ENCODE measurements at places on chromosomes 6 and 20.
A peak's percentile ranks its signal among the peaks of the same experiment; 100 is the strongest.

DNA sequence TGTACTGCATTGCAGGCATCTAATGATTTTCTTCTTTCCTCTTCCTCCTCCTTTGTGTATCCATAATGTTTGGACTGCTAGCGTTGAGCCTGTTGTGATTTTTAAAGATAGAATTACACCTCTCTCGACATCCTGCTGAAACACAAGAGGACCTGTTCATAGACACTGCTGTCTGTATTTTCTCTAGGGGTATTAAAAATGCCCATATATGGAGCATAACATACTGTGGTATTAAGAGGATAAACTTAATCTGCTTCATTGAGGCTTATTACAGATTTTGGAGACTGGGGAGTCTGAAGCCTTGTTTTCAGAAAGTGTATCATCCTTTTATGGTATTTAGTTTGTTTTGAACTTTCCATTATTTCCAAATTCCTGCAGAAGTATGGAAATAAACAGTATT is 414.3 kb downstream of the CDKAL1 start:
- DNase-seq, result peak; percentile 92

DNA sequence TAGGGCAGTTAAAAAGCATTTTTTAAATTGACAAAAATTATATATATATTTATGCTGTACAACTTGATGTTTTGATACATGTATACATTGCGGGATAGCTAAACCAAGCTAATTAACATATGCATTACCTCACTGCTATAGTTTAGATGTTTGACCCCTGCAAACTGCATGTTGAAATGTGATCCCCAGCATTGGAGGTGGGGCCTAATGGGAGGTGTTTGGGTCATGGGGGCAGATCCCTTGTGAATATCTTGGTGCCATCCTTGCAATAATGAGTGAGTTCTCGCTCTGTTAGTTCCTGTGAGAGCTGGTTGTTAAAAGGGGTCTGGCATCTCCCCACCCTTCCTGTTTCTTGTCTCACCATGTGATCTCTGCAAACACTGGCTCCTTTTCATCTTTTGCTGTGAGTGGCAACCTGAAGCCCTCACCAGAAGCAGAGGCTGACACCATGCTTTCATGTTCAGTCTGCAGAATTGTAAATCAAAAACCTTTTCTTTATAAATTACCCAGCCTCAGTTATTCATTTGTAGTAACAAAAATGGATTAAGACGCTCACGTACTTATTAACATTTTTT is 111.8 kb downstream of the MCHR2 start:
- DNase-seq, result no peak

GRCh38 chr20:15317546-15318232 is 980.3 kb upstream of the FLRT3 start:
- DNase-seq, result no peak

- DNase-seq, result no peak
Measured at GRCh38 chr6:158021814-158022748, 40.4 kb downstream of the SYNJ2 start.

DNA sequence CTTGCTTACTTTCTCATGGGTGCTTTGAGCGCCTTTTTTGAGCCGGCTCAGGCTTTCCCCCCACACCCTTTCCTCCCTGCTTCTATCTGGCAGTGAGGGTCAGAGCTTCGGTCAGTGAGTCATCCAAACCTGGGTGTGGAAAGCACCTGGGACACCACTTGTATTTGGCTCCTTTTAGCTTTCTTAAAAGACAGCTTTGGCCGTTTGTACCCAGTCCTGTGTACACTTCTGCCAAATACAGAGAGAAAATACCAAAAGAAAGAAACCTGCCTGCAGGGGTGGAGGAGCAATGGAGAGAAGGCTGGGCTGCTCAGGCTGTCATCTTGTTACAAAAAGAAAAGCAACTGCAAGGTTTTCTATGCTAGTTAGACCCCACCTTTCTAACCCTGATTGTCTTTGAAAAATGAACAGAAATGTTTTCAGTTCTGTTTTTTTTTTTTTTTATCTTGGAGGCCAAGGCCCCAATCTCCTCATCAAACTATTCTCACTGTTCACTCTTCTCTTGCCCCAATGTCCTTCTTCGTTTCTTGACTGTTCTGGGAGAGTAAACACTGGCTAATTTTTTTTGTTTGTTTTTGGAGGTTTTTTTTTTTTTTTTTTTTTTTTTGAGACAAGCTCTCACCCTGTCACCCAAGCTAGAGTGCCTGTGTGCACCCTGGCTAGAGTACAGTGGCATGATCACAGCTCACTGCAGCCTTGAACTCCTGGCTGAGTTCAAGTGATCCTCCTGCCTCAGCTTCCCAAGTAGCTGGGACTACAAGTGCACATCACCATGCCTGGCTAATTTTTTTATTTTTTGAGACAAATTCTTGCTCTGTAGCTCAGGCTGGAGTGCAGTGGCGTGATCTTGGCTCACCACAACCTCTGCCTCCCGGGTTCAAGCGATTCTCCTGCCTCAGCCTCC is 76.4 kb downstream of the SSR1 start:
- no peak for DNase-seq

- no peak for DNase-seq
Measured at GRCh38 chr6:15561447-15562199, 101.2 kb downstream of the DTNBP1 start.

DNA sequence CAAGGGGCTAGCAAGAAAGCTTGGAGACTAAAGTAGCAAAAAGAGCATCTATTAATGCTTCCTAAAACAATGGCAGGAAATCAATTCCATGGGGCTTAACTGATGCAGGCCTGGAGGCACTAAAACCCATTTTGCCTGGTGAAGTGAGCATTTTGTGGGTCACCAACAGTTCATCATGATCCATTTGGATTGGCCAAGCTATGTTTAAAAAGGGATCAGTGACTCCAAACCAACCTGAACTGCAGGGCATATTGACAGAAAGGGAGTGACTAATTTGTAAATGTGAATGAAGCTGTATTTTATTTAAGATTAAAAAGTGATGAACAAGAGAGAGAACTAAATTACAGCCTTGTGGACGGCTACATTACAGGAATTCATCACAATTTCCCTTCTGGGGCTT is 132.0 kb downstream of the PCSK2 start:
- no peak for DNase-seq

DNA sequence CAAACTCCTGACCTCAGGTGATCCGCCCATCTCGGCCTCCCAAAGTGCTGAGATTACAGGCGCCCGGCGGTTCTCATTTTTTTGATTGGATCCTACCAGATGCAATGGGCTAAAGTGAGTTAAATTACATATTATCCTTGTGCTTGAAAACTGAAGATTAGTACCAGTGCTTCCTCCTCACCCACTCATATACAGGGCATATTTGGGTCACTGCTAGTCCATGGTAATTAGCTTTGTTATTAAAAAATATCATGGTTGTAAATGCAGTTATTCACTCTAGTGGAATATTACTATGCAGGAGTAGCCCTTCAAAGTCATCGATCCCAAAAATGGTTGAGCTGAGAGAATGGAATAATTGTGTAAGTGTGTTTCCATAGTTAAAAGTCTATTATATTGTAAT is 26.5 kb downstream of the ZNF292 start:
- no peak for DNase-seq

- no peak for DNase-seq
Measured at GRCh38 chr6:17482711-17483110, 89.3 kb downstream of the CAP2 start.

DNA sequence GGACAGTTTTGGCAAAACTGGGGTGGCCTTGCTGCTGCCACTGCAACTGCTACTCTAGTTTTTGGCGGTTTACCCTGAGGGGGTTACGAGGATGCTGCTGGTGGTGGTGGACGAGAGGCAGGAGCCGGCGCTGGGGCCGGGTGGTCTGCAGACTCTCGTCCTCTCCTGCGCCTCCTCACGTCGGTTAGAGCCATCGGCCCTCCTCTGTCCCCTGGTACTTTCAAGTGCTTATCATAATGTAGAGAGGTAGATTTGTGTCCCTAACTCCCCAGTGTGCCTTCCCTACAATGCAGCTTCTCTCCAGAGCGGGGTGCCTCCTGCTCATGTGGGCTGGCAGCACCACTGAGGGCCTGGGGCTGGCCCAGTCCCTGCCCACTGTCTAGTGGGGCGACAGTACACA is 25.9 kb downstream of the PNLDC1 start:
- DNase-seq, result no peak

DNA sequence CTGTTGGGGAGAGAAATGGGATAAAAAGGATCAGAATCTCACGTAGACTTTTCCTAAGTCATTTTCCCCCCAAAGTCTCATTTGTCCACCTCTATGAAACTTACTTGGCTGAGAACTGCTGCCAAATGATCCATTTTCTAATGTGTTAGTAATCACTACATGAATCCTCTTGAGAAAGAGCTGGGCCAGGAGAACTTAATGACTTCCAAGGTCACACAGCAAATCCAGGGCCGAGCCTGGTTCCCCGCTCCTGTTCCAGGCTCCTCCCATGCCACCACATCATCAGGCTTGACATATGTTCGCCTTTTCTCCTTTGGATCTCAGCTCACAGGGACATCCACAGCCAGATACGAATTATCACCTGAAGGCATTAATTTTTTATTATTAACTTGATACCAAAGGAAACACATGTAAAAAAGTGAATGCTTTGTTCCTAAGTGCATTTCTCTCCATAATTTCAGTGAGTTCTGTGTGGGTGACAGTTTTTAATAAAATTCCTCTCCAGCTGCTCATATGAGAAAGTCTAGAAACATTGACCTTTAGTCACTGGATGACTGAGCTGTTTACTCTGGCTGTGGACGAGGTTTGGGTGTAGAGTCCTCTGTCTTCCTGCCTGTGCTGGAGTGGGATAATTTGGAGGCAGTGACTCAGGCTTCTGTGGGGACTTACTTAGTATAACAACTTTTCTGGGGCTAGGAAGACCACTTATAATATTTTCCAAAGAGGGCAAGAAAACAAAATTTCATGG is 276.3 kb downstream of the PAX1 start:
- no peak for DNase-seq

DNA sequence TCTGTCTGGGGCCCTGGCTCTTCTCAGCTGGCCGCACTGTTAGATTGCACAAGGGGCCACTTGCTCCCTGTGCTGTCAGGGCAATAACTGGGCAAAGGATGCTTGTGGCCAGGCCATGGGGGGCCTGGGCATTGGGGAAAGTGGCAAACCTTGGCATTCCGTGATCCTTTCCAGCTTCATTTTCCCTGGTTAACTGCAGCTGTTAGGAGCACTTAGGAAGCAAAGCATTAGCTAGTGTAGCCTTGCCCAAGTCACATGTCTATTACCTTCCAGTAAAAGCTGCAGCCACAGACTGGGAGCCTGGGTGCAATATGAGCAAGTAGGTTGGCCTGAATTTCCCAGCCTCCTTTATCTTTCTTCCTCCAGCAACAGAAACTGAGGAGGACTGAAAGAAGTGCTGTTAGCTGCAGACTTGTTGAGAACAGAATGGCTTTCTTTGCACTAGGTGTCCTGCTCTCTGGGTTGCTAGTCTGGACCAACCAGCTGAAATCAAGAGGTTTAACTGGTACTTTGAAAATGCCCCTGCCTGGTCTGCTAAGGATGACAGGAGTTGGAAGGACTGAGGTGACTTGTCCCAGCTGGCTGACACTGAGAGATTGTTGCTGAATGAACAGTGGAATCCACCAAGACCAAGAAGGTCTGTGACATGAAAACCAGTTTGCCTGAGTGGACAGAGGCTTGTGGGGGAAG is 312.3 kb upstream of the SUPT3H start:
- no peak for DNase-seq

- DNase-seq, result no peak
Measured at GRCh38 chr6:96563853-96564252, 925 bp downstream of the FHL5 start.

DNA sequence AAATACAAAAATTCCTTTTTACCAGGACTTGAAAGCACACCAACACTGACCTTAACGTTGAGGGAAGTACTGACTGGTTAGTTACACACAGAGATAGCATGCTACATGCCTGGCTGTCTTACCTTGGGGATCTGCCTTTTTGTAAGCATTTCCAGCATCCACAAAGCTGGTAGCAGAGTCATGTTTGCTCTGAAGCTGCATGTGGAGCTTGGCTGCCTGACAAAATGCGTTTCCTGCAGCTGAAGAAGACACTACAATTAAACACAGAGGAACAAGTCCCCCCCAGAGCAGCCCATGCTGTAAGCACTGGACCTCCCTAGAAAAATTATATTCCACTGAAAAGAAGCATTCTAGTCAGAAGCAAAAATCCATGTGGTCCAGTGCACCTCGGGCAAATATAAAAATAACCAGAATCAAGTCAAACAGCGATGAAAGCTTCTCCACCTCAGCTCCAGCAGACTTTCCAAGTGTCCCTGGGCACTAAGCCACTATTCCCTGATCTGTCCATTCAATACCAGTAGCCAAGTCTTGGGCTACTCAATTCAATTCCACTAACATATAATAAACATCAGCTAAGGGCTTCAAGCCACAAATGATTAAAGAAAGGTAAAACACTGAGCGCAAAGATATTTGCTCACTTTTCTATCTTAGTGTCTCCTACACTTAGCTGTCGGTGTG is 24.2 kb downstream of the NAPB start:
- DNase-seq, result no peak

GRCh38 chr20:38620441-38620840 is 18.8 kb downstream of the ARHGAP40 start:
- DNase-seq, result no peak

DNA sequence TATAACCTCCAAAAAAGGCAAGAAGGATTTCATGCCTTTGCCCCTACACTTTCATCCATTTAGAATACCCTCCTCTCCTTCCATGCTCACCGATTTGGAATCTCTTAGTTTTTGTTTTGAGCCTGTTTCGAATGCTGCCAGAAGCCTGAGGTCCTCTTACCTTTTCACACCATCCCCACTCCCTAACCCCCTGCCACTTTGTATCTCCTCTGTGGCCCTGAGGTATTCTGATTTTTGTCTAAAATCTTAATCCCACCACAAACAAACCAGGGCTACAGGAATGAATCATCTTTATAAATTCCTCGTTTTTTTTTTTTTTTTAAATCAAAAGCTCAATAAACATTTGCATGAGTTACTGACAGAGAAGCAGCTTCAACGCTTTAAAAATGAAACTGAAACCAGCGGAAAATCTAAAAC is 1.6 kb upstream of the RPS12 start:
- DNase-seq, result no peak

DNA sequence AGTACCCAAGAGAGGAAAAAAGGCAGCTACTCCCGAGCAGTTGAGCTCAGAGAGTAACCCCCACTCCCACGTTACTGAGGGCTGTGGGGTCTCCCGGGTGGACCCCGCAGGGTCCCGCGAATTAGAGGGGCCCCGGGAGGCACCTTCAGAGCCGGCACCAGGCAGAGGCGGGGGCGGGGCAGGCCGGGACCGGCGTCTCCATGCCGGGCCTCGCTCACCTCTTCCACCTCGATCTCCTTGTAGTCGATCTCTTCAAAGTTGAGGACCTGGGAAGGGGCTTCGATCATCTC is 381 bp downstream of the MAP3K7 start:
- no peak for DNase-seq

DNA sequence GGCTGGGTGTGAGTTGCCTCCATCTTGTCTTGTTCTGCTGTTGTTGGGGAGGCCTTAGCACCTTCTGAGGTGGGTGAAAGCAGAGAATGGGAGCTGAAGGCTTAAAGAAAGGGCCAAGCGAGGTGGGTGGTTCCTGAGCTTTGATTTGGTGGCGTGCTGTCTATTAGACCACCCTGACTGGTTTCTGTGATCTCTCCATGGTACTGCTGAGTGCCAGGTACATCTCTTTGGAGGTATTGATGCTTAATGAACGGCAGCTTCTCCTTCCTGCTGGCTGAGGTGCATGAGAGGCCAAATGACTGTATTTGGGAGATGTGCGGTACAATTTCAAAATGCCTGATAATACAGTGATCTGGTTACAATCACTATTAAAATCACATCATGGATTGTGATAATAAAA is 15.4 kb downstream of the RIN2 start:
- DNase-seq, result no peak

Measured in NCI-H524 treated with DMSO at 0.1 percent for 48 hours (cell line).